AG09319 (cell line): ENCODE measurements at places on chromosomes 5 and 9.

DNA sequence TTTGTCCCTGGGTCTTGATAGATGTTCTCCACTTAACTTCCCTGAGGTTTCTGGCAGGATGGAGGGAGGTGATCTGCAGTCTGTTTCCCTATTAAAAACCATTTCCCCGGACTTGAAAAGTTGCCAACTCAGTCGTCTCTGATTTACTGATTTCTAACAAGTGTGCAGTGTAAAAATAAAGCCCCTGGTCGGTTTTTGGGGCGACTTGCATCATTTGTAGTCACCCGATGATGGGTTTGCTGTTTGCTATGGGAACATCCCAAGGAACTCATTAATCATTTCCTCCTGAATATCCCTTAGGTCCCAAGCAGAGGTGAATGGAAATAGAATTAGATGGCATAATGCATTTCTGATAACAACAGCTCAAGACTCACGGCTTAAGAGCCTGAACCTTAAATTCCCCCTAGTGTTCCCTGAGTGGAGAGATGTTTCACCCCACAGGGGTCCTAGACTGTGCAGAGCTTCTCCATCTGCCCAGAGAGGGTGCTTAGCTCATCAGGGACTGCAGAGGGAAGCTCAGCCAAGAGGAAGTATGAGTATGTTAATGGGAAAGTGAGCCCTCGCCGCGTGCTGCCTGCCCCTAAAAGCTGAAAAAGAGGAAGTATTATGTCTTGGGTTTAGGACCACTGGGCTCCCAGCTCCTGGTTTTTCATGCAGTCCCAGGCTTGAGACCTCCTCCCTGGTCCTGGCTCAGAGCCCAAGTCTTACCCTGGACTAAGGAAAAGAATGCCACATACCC, 115.1 kb upstream of the DAP start:
- no peak for DNase-seq

GRCh38 chr5:134267366-134268018, 41.6 kb upstream of the PPP2CA start:
- no peak for DNase-seq

DNA sequence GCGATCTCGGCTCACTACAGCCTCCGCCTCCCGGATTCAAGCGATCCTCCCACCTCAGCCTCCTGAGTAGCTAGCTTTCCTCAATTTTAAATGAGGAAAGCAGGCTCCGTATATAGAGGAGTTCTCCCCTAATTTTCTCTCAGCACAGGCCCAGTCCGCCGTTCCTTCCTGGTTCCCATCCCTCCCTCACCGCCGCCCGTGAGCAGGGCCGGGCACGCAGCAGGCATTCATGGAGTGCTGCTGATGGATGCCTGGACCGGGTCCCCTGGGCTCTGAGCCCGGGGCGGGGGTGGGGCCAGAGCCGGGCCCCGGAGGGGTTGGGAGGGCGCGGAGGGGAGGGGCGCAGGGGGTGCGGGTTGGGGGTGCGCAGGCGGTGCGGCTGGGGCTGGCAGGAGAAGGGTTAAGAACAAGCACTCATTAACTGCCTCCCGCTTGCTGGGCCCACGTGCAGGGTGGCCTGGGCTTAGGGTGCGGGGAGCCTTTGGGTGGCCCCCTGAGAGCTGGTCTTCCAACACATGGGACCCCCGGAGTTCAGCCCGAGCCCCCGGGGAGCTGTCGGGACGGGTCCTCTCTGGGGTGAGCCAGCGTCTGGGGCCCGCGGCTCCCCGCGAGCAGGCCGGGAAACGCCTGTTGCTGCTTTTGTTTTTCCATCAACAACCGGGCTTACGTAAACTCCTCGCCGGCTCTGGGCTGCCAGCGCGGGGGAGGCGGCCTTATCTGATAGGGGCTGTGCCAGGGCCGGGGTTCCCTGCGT, 33.7 kb downstream of the LHX2 start:
- no peak for DNase-seq

DNA sequence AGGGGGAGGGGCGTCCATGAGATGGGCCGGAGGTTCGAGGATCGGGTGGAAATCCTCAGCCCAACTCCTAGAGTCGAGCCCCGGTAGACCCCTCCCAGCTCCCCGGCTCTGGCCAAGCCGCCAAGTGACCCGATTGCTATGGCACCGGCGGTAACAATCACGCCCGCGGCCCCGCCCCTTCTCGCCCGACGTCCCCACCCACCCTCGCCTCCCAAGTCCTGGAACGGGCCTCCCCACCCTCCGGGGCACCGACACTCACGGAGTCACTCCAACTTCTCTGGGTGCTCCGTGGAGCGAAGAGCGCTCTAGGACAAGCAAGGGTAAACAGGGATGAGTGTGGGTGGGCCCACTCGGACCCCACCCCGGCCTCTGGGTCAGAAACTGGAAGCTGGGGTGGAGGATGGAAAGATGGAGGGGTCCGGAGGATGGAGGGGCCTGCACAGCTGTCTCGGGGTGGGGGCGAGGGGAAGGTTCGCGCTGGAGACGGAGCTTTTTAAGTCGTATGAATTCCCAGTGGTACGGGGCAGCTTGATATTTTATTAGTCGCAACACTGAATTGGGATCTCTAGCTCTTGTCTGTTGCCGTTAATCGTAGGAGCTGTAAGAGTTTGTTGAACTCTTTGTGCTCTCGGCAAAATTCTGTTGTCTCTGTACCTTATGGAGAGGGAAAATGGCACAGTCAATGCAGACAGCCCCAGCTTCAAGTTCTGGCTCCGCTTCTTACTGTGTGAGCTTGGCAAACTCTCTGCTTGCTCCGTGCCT, at the start of gene SPACA9:
TSS of gene SPACA9 (plus strand) at position 204 of the 762 bp plus-strand sequence. CDS start 5,050 bp downstream, outside the sequence.
- no peak for DNase-seq

GRCh38 chr5:117204404-117204803, 629.8 kb upstream of the SEMA6A start:
- no peak for DNase-seq

- DNase-seq, result no peak
Observed at GRCh38 chr9:132250324-132251262, 88.7 kb downstream of the NTNG2 start.

- no peak for DNase-seq
Observed at GRCh38 chr9:17389026-17389425, 189.8 kb upstream of the SH3GL2 start.

- no peak for DNase-seq
Observed at GRCh38 chr9:32551276-32552051, 663 bp upstream of the SMIM27 start.

DNA sequence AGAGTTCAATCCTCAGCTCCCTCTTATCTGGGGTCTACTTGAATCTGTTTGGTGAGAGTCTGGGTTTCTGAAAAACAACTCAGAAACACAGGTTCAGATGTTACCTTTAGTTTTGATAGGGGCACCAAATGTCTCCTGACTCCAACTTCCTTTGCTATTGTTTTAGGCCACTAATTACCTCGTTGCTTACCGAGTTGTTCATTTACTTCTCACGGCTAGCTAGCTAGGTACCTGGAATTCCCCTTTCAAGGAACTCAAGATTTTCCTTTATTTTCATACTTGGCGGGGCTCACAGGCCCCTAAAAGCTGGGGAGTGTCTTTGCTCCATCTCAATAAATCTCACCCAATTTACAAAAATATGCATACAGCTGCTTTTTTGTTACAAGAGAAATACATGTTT, 111.4 kb downstream of the SLC28A3 start:
- no peak for DNase-seq
